Erythroblast (primary cell): ENCODE measurements at places on chromosomes 2 and 18.

GRCh38 chr2:235191978-235192377 lies 240.2 kb downstream of the SH3BP4 start:
- no peak for DNase-seq

GRCh38 chr18:21632393-21632792 lies 20.3 kb downstream of the SNRPD1 start:
- DNase-seq, result no peak

GRCh38 chr2:31052284-31052683 lies 86.0 kb downstream of the GALNT14 start:
- no peak for DNase-seq

GRCh38 chr2:171402906-171403580 lies 30.7 kb downstream of the METTL8 start:
- no peak for DNase-seq

DNA sequence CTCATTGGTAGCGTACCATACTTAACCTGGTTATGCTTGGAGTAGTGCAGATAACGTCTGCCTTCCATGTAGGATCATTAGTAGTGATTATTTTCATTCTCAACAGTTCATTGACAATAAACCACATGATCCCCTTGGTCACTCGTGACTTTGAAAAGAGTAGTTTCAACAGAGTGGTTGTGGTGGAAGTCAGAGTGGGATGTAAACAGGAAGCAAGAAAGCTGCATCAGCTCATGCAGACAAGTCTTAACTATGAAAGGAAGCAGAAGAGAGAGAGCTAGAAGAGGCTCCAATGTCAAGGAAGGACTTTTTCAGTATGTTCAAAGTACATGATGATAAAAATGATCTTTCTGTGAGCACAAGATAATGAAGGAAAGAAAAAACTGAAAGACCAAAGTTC lies 287.4 kb downstream of the MBD2 start:
- DNase-seq, result no peak

DNA sequence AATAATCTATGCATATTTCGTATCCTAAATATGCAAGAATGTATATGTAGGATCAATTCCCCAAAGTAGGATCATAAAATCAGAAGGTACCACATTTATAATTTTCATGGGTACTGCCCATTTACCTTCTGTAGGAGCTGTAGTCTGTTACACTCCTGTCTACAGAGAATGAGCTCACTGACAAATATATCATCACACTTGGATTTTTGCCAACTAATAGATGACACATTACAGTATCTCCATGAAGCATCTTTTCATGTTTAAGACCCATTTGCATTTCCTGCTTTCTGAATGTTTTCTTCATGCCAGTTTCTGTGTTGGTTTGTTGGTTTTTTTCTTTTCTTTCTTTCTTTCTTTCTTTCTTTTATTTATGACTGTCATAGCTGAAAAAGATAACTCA lies 70.9 kb upstream of the EML6 start:
- peak; percentile 11 for DNase-seq

GRCh38 chr2:41941831-41942230 lies 106.0 kb upstream of the PKDCC start:
- DNase-seq, result no peak

DNA sequence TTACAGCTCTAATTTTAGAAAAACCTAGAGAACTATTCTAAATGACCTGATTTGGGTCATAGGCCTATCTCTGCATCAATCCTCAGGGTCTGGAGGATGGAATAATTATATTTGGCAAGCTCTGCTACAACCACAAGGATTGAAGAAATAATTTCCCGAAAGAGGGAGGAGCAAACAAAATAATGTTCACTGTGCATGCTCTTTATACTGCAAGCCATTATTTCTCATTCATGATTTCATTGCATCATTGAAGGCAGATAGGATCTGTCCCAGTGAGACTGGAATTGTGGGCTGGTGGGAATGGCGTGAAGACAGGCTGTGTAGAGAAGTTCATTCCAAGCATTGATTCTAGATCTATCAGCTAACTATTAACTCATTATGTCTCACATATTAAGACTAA lies 12.7 kb upstream of the MAPRE2 start:
- DNase-seq, result no peak

- DNase-seq, result no peak
Observed at GRCh38 chr2:198498048-198498447, 693.7 kb downstream of the PLCL1 start.

DNA sequence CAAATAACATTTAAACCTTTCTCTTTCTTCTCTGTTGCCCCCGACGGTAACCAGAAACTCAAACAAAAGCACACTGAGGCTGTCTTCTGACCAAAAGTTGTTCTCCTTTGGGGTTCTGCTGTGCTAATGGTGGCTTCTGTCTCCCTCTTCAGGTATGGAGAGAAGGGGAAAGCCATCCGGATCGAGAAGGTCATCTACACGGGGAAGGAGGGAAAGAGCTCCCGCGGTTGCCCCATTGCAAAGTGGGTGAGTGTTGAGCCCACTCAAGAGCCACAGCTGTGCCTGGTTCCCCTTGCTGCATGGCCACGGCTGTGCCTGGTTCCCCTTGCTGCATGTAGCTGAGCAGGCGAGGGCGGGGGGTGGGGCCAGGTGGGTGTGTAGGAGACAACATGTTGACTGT lies 67.4 kb downstream of the BOLA3 start:
- DNase-seq, result peak; percentile 36

- no peak for DNase-seq
Observed at GRCh38 chr18:56913941-56914340, 232.9 kb upstream of the BOD1L2 start.

- DNase-seq, result no peak
Observed at GRCh38 chr2:121682396-121683298, 33.4 kb upstream of the CLASP1 start.

- no peak for DNase-seq
Observed at GRCh38 chr2:106106622-106107508, 87.2 kb downstream of the UXS1 start.

GRCh38 chr2:6864923-6865345 lies 773 bp downstream of the CMPK2 start:
- DNase-seq, result peak; percentile 87

DNA sequence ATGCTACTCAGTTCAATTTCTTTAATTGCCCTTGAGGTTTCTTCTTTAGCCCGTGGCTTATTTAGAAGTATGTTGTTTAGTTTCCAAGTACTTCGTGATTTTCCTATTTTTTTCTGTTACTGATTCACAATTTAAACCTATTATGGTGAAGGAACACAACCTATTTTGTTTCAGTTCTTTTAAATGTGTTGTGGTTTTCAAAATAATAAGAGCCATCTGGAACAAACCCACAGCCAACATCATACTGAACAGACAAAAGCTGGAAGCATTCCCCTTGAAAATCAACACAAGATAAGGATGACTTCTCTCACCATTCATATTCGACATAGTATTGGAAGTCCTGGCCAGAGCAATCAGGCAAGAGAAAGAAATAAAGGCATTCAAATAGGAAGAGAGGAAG lies 155.2 kb downstream of the GALNT1 start:
- DNase-seq, result no peak

GRCh38 chr2:102187496-102188150 lies 800 bp downstream of the IL1RL2 start:
- DNase-seq, result peak; percentile 3

- DNase-seq, result no peak
Observed at GRCh38 chr2:134389381-134389780, 135.5 kb downstream of the MGAT5 start.

DNA sequence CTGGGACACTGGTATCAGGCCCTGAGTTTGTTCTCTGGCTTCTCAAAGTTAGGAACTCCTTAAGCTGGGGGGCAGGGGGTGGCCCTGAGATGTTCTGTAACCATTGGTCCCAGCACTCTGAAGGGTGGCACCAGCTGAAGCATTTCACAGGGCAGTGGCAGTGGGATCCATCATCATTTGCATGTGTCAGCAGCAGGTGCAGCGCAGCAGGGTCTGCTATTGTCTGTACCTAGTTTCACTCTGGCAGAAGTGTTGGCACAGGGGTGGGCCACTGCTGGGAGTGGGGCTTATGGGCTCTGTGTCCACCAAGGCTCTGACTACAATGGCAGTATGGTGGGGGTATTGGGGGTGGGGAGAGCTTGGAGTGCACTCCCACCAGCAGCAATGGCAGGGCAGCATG lies 460.4 kb upstream of the ZNF804A start:
- DNase-seq, result no peak

DNA sequence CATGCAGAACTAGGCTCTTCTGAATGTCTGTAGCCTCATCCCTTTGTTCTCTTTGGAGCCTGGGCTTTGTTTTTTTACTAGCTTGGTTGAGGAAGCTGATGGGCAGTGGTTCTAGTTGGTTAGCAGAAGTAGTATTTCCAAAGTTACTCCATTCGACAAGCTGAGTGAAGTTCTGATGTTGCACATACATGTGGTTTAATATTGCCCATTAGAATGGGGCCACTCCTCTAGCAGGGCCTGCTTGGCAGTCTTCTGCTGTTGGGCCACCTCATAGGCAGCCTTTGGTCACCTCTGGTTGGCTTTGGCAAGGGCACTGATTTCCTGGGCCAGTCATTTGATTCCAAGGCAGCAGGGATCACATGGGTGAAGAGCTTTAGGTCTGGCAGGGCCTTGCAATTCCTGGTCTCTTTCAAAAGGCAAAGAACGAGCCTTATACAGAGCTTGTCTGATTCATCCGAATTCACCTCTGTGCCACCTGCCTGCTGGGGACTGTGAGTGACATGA lies 2.5 kb downstream of the RPIA start:
- DNase-seq, result no peak

DNA sequence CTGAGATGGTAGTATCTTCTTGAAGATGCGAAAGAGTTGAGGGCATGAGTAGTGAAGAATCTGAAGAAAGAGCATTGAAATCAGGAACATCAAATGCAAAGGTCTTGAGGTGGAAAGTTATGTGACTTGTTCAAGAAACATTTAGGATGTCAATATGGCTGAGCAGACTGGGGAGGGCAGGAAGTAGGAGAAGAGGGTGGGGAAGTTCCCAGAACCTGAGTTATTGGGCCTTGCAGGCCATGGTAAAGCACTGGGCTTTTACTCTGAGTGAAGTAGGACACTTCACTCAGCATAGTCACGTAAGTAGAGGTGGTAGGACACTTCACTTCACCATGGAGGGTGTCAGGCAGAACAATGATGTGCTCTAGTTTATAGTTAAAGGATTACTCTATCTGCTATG lies 11.8 kb upstream of the MYL12A start:
- DNase-seq, result no peak
